ENCODE measurements at places on chromosomes 7 and 10. TPM values are rescaled to one million over a fixed set of nuclear protein-coding genes. Genes with fewer than 3 reads are reported as not detected.

DNA sequence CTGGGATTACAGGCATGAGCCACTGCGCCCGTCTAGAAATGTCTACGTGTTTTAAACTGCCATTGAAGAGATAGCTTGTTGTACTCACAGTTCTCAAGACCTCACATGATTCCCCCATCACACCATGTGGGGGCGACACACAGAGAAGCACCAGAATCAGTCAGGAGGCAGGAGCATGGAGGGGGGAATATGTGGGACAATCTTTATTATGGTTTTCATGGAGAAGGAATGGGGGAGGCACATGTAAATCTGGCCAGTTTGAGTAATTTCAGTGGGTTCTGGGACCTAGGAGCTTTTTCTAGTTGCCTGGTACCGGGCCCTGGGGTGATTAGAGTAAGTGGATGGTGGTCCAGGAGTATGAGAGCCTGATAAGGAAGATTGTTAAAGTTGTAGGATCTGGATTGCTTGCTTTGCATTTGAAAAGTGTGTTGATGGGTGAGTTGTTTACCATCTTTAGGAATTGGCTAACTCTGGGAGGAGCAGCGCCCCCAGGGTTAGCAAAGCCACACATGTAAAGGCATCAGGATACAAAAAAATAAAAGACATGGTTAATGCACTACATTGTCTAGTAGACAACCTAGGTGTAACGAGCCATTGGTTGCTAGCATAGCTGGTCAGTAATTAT is 85.4 kb upstream of the SLC13A1 start:
- DNase-seq, result no peak

DNA sequence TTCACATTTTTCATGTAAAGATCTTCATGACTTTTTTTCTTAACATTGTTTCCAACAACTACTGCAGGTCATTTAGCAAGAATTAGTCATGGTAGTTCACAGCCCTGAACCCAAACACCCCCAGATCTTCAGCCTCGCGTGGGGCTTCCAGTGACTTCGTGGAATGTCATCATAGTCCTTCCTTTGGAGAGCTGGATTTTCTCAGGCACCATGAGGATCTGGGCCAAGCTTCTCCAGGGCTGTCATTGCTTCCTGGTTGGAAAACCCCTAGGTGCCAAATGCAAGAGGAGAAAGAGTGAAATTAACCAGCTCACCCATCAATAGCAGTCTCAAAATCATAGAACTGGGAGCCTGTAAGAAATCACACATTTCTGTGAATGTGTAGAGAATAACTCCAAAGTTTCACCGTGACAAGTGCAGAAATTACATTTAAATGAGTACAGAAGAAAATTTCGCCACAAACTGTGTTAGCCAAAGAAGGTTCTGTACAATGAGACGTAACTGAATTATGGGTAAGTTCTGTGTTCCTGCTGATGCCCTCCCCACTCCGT is 175.4 kb downstream of the CELF2 start:
- DNase-seq, result no peak

GRCh38 chr10:119505588-119506315 is 36.8 kb downstream of the RGS10 start:
- DNase-seq, result no peak

DNA sequence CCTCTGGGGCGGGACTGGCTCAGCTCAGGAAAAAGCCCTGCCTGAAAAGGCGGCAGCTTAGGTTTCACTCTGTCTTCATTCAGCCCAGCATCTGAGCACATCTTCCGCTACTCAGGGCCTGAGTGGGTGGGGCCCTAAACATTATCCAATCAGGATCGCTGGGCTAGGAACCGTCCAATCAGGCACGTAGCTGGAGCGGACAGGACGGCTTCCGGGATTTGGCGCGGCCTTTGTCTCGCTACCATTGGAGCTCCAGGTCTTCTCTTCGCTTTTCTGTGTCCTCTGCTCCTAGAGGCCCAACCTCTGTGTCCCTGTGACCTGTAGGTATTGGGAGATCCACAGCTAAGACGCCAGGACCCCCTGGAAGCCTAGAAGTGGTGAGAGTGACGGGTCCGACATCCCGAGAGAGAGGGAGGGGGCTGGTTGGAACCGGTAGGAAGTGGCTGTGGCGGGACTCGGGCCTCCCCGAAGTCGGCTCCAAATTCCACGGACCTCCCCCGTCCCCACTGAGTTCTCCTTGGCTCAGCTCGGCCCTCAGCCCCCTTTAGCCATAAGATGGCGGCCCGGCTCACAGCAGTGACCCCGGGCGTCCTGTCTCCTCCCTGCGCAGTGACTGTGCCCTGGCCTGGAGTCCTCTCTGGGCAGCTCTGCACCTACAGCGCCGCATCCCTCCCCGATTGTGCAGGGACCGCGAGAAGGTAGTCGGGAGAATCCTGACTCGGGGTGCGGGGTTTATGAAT is 99.1 kb downstream of the ZNF680 start:
- peak; percentile 77 for DNase-seq

DNA sequence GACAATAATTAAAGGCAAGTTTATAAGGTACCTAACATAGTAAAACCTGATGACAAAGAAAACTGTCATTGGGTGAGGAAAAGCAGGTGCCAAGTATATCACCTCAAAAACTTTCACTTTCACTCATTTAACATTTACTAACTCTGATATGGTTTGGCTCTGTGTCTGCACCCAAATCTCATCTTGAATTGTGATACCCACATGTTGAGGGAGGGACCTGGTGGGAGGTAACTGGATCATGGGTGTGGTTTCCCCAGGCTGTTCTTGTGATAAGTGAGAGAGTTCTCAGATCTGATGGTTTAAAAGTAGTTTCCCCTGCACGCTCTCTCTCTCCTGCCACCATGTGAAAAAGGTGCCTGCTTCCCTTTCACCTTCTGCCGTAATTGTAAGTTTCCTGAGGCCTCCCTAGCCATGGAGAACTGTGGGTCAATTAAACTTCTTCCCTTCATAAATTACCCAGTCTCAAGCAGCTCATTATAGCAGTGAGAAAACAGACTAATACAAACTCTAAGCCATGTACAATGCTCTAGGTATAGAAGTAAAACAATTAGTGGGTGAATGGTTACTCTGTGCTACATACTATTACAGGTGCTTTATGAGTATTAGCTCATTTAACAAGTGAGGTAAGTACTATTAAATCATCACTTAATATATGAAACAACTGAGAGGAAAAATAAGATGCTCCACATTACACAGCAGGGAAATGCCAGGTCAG is 199.0 kb downstream of the CHCHD3 start:
- no peak for DNase-seq

DNA sequence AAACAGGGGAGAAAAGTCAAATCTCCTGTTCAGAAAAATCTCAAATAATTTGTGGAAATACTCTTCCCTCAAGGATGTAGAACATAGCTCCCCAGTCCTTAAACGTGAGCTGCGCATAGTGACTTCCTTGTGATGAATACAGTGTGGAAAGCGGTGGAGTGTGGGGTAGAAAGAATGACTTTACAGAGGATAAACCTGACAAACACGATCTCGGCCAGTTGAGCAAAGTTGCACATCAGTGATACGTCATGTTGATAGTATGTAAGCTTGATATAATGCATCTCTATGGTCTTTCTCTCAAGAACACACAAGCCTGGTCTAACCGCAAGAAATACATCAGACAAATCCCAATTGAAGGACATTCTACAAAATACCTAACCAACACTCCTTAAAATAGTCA is 32.0 kb upstream of the ZCCHC24 start:
- DNase-seq, result no peak

DNA sequence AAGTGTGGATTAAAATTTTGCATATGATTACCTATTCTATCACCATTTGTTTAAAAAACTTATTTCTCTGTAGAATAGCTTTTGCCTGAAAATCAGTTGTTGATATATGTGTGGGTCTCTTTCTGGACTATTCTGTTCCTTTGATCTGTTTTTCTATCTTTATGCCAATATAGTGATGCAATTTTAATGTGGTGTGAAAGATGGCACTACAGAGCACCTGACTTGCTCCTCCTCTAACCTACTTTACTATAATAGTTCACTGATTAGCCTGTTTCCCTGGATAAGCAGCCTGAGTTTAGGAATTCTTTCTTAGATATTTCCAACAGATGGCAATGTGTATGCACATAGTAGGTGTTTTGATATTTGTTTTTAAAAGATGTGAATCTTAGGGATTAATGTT is 294.5 kb downstream of the AUTS2 start:
- DNase-seq, result no peak

DNA sequence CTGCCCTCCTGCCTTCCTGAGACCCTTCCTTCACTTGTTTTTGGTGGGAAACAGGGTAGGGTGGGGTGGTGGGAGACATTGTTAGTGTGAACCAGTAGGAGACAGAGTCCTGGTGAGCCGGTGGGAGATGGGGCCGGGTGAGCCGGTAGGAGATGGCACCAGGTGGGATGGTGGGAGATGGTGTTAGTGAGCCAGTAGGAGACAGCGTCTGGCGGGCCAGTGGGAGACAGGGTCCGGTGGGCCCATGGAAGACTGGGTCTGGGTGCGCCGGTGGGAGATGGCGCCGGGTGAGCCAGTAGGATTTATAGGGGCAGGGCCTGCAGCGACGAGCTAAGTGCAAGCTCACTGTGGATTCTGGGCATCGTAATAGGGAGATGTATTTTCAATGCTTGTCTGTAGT is 116.8 kb downstream of the TRRAP start:
- no peak for DNase-seq

DNA sequence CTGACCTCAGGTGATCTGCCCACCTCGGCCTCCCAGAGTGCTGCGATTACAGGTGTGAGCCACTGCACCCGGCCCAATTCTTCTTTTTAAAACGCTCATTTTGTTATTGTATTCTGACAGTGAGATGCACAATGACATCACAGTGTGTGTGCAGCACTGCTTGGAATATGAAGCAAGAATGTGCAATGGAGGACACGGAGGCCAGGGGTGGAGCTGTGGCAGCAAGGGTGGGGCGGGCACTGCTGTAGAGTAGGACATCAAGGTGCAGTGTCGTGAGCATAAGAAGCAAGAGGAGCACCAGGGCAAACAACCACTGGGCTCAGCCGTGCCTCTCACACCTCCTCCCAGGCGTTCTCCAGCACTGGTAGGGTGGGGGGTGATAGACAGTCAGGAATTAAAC is 26.8 kb upstream of the GRID1 start:
- no peak for DNase-seq

- DNase-seq, result no peak
Observed at GRCh38 chr10:133110133-133110532, 22.4 kb downstream of the ADGRA1 start.

DNA sequence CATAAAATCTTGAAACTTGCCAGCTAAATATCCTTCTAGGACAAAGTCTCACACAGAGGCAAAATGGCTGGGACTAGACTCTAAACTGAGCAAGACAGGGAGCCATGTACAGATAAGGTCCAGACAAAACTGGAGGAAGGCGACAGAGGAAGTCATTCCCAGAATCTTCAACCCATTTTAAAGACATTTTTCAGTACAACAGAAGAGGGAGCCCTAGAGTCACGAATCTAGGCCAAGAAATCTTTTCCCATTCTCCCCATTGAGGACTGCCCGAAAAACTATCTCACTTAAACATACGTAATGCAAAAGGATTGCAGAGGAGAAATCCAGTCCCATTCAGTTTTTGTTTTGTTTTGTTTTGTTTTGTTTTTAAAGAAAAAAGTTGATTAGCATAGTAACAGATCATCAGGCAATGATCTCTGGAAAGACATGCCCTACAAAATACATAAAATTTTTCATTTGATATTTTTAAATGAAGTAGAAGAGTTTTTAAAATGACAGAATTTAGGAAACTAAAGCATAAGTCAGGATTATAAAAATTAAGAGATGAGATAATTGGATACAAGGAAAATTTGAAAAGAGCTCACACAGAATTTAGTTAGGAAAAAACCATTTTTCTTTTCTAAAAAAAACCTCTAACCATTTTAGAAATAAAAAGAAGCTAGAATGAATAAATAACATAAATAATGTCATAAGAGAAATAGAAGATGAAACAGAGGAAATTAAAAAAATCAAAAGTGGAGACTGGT is 16.9 kb upstream of the PRF1 start:
- DNase-seq, result no peak

- DNase-seq, result peak; percentile 48
Observed at GRCh38 chr10:49761789-49762565, at the start of gene OGDHL. TSS of gene OGDHL (minus strand) at chr10:49762323. CDS start at chr10:49758592, 3,731 bp downstream.

GRCh38 chr7:93120592-93121549 is 3.1 kb upstream of the SAMD9 start:
- DNase-seq, result no peak

DNA sequence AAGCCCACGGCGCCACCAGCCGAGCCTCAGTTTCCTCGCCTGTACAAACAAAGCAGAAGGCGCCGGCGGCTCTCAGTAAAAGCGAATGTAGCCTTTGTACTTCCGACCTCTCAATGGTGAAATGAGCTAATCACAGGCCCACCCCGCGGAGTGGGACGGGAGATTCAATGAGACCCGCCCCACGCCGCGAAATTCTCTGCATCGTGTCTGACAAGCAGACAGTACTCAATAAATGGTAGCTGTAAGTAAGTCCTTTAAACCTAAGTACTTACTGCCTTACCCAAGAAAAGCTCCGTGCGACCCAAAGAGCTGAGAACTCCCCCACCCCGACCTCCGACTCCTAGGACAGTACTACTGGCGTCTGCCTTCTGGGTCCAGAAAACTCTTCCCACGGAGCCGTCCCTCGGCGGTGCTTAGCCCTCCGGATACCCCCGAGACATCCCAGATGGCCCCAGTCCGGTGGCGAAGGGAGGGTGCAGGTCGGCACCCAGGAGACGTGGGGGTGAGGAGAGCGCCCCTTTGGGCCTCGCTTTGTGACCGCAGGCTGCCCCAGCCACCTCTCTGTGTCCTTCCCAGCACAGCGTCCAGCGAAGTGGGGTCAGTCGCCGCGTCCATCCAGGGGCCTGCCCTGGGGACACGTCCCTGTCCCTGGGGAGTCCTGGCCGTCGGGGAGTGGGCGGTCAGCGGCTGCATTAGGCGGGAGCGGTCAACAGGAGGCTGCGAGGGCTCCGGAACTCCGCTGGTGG is 972 bp upstream of the CXCL12 start:
- no peak for DNase-seq

DNA sequence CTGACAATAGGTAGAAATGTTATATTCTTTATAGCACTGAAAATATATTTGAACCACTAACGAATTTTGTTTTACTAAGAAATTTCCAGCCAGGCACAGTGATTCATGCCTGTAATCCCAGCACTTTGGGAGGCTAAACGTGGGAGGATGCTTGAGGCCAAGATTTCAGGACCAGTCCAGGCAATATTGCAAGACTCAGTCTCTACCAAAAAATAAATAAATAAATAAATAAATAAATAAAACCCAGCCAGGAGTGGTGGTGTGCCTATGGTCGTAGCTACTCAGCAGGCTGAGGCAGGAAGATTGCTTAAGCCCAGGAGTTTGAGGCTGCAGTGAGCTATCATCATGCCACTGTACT is 39.8 kb downstream of the PIP4K2A start:
- DNase-seq, result no peak

- DNase-seq, result no peak
Observed at GRCh38 chr7:120916121-120916520, 34.5 kb upstream of the ING3 start.

GRCh38 chr10:69337296-69338132 is 59.2 kb downstream of the HK1 start:
- no peak for DNase-seq

The JAKMIP3 gene
- 0.30 TPM for polyA plus RNA-seq

The RELN gene
- polyA plus RNA-seq, result 8.3 TPM

The FLNC gene
- polyA plus RNA-seq, result 18.6 TPM

The XRCC2 gene
- 13.6 TPM for polyA plus RNA-seq

The SPDYE8 gene
- 0.28 TPM for polyA plus RNA-seq

The SPDYE1 gene
- polyA plus RNA-seq, result 0.48 TPM

The CCL26 gene
- polyA plus RNA-seq, result not detected
